ENCODE measurements at places on chromosomes 7 and 10.

GRCh38 chr10:116990276-116990800 lies 14.6 kb downstream of the SHTN1 start:
- DNase-seq, result no peak

DNA sequence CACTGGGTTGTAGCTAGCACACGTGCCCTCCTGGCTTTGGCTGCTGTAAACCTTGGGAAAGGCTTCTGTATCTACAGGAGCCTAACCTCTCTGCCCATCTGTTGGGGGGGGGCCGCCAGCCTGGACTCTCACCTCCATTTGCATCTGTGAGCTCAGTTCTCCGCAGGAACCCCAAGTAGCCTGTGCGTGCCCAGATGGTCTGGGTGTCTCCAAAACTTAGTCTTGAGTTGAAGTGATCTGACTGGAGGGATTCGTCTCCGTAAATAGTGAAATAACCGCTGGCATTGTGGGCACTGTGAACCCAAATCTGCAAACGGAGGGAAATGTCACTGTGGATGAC lies 147.9 kb downstream of the ZMYND11 start:
- DNase-seq, result no peak

GRCh38 chr10:43863270-43863669 lies 214.6 kb upstream of the ZNF32 start:
- no peak for DNase-seq

DNA sequence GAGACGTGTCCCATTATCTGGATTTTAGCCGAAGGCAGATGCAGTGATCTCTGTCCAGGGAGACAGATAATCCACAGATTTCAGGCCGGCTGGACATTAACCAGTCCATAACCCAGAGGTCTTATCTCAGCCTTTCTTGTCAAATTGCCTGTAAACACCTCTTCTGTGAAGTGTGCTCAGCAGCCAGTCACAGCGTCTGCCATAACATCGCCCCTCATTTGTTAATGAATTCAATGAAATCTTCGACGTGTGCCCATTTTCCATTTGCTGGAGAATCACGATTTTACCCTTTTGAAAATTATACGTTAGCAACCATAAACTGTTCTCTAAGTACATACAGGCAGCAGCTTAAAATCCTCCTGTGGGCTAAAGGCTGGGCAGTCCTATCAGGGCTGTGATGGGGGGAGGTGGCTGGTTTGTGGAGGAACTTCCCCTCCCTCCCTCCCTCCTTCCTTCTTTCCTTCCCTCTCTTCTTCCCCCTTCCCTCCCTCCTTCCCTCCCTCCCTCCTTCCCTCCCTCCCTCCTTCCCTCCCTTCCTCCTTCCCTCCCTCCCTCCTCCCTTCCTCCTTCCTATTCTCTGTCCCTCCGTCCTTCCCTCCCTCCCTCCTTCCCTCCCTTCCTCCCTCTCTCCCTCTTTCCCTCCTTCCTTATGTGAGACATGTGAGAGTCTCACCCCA lies 26.6 kb upstream of the FAM20C start:
- no peak for DNase-seq

GRCh38 chr10:82162549-82163195 lies 287.7 kb downstream of the NRG3 start:
- no peak for DNase-seq

DNA sequence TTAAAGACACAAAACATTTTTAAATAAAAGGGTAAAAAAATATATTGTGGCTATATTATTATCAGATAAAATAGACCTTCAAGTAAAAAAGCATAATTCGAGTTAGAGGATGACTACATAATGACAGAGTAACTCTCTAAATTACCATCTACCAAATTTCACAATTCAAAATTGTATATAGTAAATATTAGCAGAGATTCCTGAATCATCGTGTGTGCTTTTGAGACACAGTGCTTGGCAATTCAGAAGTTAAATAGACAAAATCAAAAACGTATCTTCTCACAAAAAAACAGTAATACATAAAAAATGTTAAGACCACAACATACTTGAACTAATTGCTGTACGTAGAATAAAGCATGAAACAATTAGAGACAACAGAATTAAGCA lies 110.4 kb downstream of the AHR start:
- no peak for DNase-seq

DNA sequence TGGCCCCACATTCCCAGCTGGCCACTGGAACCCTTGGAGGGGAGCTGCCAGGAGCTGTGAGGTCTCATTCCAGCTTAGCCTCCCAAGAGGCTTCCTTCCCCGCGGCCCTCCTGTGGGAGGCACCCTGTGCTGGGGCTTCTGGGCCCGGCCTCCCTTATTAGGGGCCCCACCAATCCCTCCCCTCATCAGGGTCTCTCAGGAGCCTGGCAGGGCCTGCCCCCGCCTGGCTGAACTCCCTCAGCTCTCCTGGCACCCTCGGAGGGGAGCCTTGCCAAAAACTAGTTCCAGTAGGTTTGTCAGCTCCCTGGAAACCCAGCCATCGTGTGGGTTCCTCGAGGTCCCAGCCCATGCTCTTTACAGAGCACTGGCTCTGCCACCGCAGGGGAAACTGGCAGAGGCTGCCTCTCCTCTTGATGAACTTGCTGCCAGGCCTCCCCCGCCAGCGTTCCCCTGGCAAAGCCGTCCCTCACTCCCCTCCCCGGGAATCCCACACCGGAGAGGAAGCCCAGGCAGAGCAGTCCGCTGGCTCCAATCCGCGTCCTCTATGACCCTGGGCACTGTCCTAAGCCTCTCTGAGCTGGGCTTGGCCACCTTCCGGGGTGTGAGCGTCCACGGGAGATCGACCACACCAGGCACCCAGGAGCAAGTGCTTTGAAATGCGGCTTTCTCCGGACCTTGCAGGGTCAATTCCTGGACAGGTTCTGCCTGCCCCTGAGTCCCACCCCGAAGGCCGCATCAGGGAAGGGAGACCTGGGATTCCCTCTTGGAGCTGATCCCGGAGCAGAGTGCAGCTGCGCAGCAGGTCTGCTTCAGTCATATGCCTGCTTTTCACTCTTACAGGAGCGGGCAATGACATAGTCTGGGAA lies 139.8 kb downstream of the ARHGAP22 start:
- peak; percentile 9 for DNase-seq
